ENCODE measurements at places on chromosomes 7 and 10. TPM values are rescaled to one million over a fixed set of nuclear protein-coding genes. Genes with fewer than 3 reads are reported as not detected.

The WNT2 gene
- 0.97 TPM for total RNA-seq

The VSIR gene
- 8.0 TPM for total RNA-seq

The STARD3NL gene
- total RNA-seq = 97.9 TPM

The USP6NL gene
- 7.7 TPM for total RNA-seq

The CYP3A4 gene
- total RNA-seq = not detected

The TUBAL3 gene
- not detected for total RNA-seq

The CPED1 gene
- 12.8 TPM for total RNA-seq

The CFAP69 gene
- total RNA-seq = 5.0 TPM

The BAIAP2L1 gene
- 3.0 TPM for total RNA-seq

The ZP3 gene
- total RNA-seq = 0.89 TPM

The PNLIPRP1 gene
- not detected for total RNA-seq

The OR6V1 gene
- total RNA-seq = not detected

The SYT15B gene
- 1.5 TPM for total RNA-seq

The MYO1G gene
- total RNA-seq = 0.05 TPM

All from smooth muscle cell of the umbilical artery (primary cell).